ENCODE measurements at places on chromosomes 3 and 15. TPM values are rescaled to one million over a fixed set of nuclear protein-coding genes. Genes with fewer than 3 reads are reported as not detected.

The LDHAL6B gene
- polyA plus RNA-seq: 0.41 TPM

The PLA2G4D gene
- 0.22 TPM for polyA plus RNA-seq

The ATP10A gene
- 3.4 TPM for polyA plus RNA-seq

The CNTN4 gene
- polyA plus RNA-seq: 28.0 TPM

The STRIT1 gene
- polyA plus RNA-seq: 1.5 TPM

The ALDH1A3 gene
- polyA plus RNA-seq: 2.1 TPM

The FAM131A gene
- polyA plus RNA-seq: 13.7 TPM

The PP2D1 gene
- polyA plus RNA-seq: 0.82 TPM

The RUBCN gene
- 14.4 TPM for polyA plus RNA-seq

Measured in renal pelvis (tissue), 12 donors.